Esophagus mucosa (tissue), 1 donor: ENCODE measurements at places on chromosomes 2 and 18.

GRCh38 chr2:55048508-55049042 lies 1.7 kb downstream of the RTN4 start:
- ATAC-seq, result no peak

DNA sequence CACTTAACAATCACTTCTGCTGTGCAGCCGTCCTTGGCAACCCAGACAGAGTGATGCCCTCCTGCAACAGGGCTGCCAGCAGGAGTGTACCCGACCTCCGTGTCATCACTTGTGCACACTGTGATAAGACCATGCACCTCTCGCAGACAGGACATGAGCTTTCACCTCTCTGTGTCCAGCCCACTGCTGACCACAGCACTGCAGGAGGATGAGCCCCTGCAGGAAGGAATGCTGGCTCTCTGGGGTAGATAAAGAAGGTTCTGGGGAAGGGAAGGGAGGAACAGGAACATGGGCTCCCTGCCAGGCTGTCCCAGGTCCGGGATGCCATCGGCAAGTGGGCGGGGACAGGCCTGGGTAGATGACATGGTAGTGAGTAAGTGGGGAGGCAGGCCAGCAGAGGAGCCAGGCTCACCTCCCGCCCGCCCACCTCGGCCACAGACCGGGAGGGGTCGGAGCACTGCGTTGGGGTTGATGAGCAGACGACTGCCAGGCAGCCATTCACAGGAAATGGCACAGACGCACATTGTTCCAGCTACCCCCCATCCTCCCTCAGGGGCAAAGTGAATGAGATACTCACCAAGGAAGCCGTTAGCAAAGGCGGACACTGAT lies 18.6 kb upstream of the COL6A3 start:
- no peak for ATAC-seq

GRCh38 chr2:109727929-109728447 lies 66.1 kb upstream of the RGPD5 start:
- peak; percentile 55 for ATAC-seq

- no peak for ATAC-seq
Measured at GRCh38 chr2:120014226-120014980, 1.5 kb downstream of the EPB41L5 start.

DNA sequence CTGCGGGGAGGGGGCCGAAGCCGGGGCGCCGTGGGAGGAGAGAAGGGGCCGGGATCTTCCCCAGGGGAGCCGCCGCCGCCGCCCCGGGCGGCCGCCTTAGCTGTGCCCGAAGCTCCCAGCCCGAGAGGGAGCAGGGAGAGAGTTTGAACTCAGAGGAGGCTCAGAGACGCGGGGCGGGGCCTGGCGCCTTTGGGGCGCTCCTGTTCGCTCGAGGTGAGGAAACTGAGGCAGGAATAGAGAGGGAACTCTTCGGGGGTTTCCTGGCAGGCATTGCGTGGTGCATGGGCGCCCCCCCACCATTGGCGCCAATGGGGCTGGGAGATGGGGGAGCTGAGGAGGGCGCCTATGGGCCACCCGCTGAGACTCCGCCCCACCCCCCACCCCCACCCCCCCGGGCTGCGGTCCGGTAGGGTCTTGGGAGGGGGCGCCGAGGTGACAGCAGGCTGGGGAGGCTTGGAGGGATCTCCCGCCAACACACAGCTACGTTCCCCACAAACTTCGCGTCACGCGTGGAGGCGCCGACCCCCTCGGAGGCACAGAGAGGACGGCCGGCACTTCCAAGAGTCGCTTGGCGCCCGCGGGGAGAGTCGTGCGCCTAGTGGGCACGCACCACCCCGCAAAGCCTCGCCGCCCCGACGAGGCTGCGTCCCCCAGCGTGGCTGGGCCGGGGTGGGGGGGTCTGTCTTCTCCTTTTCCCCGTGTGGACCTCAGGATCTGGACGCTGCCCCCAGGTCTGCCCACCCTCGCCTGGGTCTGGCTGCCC lies 680 bp downstream of the CTDSP1 start:
- no peak for ATAC-seq

DNA sequence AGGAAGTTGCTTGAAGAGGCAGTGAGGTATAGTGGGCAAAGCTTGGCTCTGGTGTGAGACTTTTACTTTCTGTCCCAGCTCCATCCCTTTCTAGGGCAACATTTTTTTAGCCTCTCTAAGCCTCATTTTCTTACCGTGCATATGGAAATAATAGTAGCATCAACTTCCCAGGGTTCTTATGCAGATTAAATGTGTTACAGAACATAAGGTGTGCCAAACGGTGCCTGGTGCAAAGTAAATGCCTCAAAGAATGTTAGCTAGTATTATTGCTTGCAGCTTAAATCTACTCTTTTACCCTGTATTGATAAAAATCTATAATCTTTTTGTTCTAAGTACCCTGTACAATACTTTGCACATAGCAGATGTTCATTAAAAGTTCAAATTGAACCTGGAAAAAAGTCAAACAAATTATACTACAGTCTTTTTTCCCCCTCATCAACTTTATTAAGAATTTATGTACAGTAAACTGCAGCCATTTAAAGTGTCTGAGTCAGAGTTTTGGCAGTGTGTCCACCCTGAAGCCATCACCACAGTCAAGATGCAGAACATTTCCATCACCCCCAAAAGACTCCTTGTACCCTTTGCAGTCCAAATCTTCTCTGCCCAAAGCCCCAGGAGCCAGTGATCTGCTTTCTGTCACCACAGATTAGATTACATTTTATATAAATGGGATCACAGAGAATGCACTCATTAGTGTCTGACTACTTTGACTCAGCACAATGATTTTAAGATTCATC lies 10.6 kb downstream of the MAPRE2 start:
- no peak for ATAC-seq

DNA sequence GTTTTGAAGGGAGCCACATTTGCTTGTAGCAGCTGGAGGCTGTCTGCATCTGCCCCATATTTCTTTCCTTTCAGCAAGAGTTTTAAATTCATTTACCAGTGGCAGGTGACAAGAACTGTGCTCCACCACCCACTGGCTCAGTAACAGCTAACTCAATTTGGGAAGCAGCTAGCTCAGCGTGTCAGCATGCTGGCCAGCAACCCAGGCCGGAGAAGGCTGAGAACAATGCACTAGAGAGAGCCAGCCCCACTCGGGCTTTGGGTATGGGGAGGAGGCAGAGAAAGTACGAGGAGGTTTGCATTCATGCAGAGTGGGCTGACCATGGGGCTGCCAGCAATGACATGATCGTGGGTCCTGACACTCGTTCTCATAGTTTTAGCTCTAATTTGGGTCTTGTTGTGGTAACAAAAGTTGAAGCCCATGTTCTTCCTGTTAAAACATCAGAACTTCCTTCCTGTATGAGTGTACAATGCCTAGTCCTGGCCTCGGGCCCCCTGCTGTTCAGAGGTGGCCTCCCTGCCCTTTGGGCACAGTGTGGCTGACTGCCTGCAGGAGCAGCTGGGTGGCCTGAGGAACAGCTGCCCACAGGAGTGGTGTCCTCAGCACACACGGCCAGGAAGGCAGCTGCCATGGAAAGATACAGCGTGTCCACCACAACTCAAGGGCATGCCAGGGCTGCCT lies 23.0 kb downstream of the CDC42EP3 start:
- peak; percentile 50 for ATAC-seq
